Stimulated activated CD4-positive, alpha-beta T cell treated with anti-CD3 and anti-CD28 coated beads, Interleukin-2, amount 100 ng/mL, for 24 hours (primary cell): ENCODE measurements at places on chromosomes 2 and 18.

DNA sequence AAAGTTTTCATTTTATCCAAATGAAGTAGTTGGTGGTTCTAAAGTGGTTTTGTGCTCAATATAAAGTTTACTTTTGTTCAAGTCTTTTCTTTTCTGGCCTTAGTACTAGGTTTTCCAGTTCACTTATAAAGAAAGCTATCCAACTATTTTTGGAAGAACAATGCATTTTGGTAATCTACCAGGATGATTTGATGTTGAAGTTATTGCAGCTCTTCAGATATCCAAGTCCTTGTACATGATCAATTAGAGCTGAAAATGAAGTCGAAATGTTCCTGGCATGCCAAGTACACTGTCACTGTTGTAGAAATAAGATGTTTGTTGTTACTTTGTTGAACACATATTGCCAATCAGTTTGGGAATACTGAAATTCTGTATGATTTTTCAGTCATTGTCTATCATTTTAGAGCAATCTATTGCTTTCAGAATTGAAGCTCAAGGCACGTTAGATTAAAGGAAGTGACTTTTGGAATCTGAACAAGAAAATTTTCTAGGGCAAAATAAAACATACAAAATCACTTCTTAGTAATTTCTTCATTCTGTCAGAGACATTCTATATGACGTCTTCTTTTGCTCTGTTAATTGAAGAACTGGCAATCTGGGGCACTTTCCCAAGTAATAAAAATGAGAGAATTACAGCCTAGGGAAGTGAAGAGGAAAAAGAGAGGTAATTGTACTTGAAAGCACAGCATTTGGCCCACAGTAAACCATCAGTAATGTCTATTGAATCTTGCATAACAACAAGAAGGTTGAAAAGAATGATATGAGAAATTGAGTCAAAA is 232.3 kb downstream of the MREG start:
- DNase-seq = no peak

- no peak for DNase-seq
Observed at GRCh38 chr2:235630718-235631296, 137.0 kb downstream of the AGAP1 start.

GRCh38 chr18:57953883-57954282 is 90.1 kb upstream of the NEDD4L start:
- DNase-seq = no peak

DNA sequence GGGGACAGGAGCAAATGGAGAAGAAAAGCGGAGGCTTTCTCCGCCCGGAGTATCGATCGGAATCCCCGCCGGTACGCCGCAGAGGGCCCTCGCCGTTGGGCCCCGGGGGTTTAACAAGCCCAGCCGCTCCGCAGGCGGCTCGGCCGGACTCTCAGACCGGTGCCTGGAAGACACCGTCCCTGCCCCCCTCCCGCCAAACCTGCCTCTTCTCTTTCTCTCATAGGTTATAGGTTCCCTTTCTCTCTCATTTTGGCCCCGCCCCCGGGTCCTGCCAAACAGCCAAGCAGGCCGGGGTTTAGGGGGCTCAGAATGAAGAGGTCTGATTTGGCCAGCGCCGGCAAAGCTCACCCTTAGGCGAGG is 4.4 kb downstream of the ONECUT2 start:
- DNase-seq = no peak

DNA sequence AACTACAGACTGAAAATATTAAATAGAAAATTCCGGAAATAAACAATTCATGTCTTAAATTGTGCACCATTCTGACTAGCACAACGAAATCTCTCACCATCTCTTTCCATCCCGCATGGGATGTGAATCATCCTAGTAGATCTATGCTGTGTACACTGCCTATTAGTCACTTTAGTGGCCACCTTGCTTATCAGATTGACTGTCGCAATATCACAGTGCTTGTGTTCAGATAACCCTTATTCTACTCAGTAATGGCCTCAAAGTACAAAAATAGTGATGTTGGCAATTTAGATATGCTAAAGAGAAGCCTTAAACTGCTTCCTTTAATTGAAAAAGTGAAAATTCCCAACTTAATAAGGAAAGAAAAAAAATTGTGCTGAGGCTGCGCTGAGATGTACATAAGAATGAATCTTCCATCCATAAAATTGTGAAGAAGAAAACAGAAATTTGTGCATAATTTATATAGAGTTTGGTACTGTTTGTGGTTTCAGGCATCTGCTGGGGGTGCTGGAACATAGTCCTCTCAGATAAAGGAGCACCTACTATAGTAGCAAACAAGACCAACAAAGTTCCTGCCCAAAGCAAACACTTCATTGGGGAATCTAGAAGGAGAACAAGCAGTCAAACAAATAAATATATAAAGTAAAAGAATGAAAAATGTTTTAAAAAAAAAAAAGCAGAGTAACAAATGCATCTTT is 12.0 kb downstream of the PSMD1 start:
- DNase-seq = no peak

DNA sequence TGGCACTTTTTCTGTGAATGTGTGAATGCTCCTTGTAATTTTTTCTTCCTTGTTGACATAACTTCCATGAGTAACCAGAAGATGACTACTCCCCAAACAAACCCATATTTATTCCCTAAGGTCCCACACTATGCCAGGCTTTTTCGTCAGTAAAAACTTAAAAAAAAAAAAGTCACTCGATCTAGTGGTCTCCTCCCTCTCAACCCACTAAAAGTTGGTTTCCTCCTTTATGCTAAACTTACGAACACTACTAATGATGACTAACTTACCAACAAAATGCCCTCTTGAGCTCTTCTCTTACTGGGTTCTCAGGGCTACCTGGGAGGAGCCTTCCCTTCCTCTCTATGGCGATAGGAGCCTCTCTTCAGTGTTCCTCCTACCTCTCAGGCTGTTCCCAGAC is 18.2 kb downstream of the ACVR1 start:
- DNase-seq = no peak

DNA sequence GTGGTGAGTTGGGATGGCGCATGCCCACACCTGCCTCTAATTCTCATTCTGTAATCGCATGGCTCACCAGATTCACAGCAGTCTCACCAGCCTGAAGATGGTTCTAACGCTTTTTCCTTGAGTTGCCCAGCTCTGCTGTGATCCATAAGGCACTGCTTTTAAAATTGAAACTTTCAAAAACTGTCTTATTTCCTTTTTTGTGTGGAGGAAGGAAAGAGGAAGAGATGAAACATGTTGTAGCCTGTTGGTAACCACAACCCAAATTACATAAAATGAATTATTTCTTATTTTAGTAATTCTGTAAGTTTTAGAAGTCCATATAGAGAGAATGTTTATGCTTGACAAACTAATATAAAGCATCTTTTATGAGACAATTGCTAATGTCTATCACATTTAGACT is 165.4 kb downstream of the RBM43 start:
- DNase-seq = no peak

- no peak for DNase-seq
Observed at GRCh38 chr18:46034230-46034629, 37.8 kb downstream of the PSTPIP2 start.

GRCh38 chr2:167986223-167986622 is 261.2 kb downstream of the STK39 start:
- DNase-seq = no peak

GRCh38 chr2:111716905-111717775 is 166.9 kb downstream of the ANAPC1 start:
- DNase-seq = no peak

- peak; percentile 76 for DNase-seq
Observed at GRCh38 chr18:76803814-76804213, 18.5 kb upstream of the ZNF236 start.

DNA sequence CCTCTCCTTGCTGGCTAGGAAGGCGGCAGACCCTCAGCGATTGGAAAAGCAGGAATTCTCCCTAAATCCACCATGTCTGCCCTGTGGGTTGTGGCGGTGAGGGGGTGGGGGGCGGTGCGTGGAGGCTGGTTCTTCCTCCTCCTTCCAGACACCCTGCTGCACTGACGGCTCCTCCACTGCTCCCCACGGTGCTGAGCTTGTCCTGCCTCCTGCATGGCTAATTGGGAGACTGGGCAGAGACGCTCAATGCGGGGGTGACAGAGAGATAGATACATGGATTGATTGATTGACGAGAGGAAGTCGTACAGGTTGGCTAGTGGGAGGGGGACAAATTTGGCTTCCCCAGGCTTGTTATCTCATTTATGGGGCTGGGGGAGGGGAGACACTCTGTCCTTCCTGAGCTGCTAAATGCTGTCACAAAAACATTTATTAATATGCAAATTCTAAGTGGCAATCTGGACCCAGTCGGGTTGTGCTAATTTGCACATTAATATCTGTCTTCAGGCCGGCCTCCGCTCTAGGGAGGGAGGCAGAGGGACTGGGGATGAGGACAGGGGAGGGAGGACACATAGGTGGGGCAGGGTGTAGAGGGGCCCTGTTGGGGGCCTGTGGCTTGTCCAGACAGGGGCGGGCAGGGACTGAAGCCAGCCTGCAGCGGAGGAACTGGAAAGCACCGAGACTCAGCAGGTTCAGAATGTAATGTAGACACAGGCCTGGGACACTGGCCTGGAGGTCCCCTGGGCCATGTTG is 181.6 kb downstream of the CELF4 start:
- DNase-seq = no peak

DNA sequence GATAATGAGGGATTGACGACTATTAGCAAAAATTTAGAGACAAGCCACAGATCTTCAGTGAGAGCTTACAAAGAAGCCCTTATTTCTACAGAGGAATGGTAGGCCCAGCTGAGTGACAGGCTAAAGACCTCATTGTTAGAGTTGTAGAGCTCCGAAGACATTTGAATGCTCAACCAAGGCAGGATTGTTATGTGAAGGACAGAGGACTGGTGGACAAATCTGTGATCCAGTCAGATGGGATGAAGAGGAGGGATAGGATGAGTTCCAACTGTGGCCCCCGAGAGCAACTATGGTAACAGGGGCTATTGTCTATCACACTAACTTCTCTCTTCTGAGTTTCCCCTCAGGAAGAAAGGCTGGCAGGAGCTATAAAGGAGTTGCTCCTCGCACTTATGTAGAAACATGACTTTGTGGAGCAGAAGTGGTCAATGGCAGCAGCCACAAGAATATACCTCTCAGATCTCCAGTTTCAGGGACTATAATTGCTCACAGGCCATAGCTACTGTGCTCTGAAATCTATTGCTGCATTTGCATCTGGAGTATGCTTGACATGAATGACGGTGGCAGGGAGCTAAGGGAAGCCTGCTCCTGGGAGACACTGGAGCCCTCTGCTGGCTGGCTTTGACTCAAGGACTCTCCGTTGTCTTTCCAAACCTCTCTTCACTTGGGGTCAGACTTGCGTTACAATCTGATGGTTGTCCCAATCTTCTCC is 50.3 kb upstream of the GREB1L start:
- peak; percentile 20 for DNase-seq

- DNase-seq = no peak
Observed at GRCh38 chr2:102143450-102143985, 972 bp downstream of the IL1R1 start.

DNA sequence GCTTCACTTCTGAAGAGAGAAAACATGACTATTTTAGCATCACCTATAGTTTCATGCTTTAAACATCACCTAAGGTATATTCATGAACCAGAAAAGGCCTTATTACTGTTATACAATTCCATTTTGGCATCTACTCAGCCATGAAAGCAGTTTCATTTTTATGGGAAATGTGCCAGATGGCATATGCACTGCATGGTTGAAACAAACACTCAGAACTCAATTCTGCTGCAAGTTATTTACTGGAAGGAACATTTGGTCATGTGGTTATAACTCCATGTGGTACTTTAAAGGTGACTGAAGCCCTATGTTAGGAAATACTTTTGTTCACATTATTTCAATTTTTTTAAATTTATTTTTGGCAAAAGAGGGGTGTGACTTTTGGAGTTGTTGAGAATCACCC is 287.5 kb upstream of the CRIM1 start:
- no peak for DNase-seq

GRCh38 chr2:133953524-133953923 is 300.3 kb upstream of the MGAT5 start:
- DNase-seq = no peak

DNA sequence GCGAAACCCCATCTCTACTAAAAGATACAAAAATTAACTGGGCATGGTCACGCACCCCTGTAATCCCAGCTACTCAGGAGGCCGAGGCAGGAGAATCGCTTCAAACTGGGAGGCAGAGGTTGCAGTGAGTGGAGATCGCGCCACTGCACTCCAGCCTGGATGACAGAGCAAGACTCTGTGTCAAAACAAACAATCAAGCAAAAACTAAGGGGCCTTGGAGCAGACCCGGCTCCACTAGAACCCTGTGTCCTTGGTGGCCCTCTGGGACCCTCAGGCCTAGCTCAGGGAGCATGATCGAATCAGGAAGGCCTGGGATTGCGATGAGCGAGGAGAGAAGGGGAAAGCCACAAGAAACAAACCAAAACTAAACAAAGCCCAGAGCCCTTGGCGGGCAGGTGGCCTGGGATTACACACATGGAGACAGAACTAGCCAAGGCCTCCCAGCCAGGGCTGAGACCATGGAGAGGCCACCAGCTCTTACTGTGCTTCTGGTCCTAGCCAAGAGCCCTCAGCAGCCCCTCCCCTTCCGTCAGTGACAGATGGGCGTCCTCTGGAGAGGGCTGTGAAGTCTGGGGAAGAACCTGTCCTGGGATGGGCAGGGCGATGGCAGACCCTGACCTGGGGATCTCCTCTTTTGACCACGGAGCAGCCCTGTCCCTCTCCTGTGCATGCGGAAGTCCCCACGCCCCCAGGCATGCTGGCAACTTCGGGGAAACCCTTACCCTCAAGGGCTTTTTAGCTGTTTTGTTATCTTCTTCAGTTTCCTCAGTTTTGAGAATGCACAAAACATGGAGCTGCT is 27.4 kb upstream of the CATIP start:
- no peak for DNase-seq

DNA sequence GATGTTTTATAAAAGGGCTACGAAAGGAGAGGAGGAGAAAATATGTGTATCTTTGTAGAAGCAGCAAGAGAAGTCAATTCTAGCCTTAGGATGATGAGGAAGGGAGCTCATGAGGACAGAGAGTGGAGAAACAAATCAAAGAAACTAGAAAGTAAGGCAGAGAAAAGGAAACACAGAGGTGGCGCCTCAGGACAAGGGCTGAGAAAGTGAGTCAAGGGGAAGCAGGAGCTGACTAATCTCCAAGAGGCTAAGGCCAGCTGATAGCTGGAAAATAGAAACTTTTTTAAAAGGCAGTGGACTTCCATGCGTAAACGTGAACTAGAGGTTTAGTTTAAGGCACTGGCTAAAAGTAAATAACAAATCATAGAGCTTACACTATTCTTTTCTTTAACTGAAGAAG is 173.3 kb downstream of the ANKRD44 start:
- DNase-seq = no peak

- no peak for DNase-seq
Observed at GRCh38 chr2:26612522-26613240, 28.5 kb downstream of the CIB4 start.

- no peak for DNase-seq
Observed at GRCh38 chr2:190119257-190119656, 56.7 kb upstream of the MSTN start.

DNA sequence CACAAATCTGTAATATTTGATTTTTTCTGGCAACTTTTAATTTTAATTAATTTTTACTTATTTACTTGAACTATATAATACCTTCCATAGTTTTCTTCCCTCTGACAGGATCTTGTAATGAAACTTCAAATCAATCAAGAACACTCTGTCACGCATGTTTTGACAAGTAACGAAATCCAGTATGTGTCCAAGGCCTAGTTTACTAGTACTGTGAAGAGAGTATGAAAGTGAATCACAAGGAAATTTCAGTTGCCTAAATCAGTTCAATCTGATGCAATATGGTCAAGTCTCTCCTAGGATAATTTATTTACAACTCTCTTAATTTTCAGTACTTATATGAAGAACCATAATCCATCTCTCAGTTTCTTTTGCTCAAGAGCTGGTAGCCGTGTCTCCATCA is 1344.6 kb upstream of the ZEB2 start:
- DNase-seq = no peak
